ENCODE measurements at places on chromosomes 4 and X.

- DNase-seq = no peak
These were observed 36.0 kb downstream of the SORBS2 start for GRCh38 chr4:185775792-185776555.

DNA sequence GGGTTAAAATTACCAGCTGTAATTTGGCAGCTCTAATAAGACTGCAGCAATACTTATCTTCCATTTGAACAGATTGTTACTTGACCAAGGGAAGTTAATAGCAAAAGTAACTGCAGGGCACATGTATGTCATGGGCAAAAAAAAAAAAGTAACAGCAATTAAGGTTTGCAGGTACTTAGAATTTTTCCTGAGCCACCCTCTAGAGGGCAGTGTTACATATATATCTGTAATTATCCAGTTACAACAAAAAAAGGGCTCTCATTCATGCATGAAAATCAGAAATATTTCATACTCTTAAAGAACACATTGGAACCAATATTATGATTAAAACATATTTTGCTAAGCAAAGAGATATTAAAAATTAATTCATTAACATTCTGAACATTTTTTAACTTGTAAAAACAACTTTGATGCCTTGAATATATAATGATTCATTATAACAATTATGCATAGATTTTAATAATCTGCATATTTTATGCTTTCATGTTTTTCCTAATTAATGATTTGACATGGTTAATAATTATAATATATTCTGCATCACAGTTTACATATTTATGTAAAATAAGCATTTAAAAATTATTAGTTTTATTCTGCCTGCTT lies 25.1 kb downstream of the XIAP start:
- DNase-seq = no peak

- no peak for DNase-seq
These were observed 16.7 kb upstream of the AREG start for GRCh38 chr4:74428276-74428675.

GRCh38 chr4:52172166-52172565 lies 121.1 kb downstream of the SPATA18 start:
- no peak for DNase-seq

DNA sequence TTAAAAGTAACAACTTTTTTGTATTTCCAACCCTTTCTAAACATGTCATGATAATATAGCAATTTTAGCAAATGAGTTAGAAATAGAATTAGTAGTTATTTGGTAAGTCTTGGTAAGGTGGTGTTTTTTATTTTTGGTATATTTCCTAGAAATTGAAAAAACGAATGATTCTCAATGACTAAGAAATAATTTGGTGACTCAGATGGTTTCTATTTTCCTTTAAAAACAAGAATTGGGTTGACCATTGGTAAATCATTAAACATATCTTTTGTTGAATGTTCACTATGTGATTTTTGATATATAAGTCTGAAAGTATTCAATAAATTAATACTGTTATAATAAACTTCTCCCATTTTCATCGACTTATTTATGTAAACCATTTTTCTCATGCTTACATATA lies 206.2 kb upstream of the BANK1 start:
- DNase-seq = no peak

DNA sequence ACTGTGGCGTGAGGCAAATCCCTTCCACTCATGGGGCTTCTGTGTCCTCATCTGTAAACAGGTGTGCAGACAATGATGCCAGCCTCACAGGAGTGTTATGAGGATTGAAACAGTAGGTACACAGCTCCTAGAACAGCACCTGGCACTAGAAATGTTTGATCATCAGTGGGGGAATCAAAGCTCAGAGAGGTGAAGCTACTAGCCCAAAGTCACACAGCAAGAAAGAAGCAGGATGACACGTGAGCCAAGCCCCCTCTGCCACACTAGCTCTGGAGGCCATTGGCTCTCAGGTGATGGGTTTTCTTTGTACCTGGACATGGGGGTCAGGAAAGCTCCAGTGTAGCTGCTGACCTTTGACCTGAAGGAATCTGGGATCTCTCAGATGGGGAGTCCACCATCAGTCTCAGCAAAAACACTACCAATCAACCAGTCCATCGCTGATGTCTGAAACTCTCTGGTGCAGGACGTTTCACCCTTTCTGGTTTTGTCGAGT lies 13.4 kb upstream of the SLC2A9 start:
- DNase-seq = no peak

- no peak for DNase-seq
These were observed 78.1 kb downstream of the ASB9 start for GRCh38 chrX:15191830-15192229.

- no peak for DNase-seq
These were observed at the start of gene OTOP1 for GRCh38 chr4:4226606-4227438. Gene OTOP1, minus strand, starts transcription at chr4:4226929. Its CDS starts 65 bp downstream, at chr4:4226864.

DNA sequence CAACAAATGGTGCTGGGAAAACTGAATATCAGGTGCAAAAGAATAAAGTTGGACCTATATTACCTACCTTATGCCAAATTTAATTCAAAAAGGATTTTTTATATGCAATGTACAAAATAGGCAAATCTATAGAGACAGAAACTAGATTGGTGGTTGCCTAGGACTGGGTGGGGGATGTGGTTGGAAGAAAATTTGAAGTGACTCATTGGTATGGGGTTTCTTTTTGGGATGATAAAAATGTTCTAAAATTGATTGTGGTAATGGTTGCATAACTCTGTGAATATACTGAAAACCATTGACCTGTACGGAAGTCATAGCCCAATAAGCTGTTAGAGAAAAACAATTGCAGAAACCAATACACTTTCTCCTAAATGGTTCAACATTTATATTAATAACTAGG lies 72.1 kb downstream of the COL4A5 start:
- DNase-seq = no peak

DNA sequence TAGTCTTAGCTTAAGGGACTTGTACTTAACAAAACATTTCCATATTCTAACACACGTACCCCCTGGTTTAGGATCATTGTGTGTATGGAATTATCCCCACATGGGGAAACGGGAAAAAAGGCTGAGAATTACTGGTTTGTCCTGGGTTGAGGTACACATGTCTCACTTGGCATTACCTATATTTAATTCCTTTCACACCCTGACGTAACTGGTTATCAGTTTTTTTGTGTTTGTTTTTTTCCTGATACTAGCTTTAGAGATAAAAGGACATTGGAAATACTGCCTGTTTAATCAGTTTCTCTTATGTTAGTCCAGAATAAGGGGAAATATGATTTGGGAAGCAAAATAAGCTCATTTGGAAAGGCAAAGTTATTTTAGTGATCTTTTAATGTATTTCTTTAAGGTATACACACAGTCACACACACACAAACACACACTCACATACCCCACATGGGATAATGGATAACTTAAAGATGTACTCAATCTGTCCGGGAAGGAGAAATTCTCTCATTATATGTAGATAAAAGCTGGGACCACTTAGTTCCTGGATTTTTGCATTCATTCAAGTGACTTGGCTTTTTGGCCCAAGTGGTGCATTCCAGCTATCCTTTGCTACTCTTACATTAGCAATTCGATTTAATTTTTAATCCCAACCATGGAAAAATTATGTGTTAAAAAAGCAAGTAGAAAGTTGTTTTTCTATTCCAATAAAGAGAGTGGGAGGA lies 13.0 kb downstream of the SEPTIN11 start:
- DNase-seq = no peak

GRCh38 chrX:40120838-40121580 lies 23.3 kb upstream of the BCOR start:
- no peak for DNase-seq

All from forelimb muscle (tissue), 1 donor.